Stimulated activated CD4-positive, alpha-beta T cell treated with anti-CD3 and anti-CD28 coated beads, Interleukin-1b, Interleukin-23, amount 100 ng/mL, for 1 hour (primary cell): ENCODE measurements at places on chromosomes 4 and X.

DNA sequence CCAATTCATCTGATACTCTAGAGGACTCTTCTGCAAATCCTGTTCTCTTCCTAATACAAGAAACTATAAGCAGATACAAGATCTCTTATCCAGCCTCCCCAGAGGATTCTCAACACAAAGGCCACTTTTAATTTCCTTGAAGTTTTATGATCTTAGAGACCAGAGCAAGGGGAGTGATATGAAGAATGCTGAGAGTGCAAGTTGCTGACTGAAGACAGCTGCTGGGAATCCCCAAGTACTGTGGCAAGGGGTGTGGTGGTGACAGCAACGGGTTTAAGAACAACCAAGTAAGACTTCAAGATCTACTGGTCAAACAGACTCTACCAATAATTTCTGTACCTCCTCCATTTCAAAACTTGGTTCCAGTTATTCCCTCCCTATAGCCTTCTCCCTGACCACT lies 7.0 kb downstream of the AMMECR1 start:
- DNase-seq = no peak

DNA sequence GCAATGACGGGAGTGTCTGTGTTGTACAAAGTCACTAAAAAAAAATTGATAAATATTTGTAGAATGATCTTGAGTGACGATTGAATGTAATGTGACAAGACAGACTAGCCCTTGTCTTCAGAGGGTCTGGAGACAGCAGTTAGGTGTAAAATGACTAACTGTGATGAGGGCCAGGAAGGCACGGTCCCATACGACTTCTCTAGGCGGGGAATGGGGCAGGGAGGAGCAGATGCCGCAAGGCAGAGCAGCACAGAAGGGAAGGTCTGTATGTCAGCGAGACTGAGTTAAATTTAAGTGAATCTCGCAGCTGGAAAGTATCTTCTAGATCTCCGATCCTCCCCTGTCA lies 405 bp downstream of the CENPE start:
- no peak for DNase-seq

DNA sequence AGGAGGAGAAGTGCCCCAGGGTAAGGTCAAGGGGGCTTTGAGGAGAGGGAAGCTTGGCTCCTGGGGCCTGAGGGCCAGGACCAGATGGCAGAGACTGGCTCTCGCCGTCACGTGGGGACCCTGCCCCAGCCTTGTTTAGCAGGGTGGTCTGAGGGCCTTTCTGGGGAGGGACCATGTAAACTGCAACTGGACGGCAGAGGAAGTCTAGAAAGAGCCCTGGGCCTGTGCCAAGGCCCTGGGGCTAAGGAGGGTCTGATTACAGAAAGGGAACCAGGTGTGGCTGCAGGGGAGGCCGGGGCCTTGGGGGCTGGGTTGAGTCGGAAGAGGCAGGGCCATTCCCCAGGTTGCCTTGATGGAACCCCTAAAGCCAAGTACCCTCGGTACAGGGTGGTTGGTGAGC lies 1.8 kb upstream of the HGFAC start:
- DNase-seq = no peak

- DNase-seq = no peak
Measured at GRCh38 chr4:138734746-138735145, 280.8 kb upstream of the NOCT start.

GRCh38 chr4:78047366-78047765 lies 9.8 kb upstream of the FRAS1 start:
- no peak for DNase-seq

DNA sequence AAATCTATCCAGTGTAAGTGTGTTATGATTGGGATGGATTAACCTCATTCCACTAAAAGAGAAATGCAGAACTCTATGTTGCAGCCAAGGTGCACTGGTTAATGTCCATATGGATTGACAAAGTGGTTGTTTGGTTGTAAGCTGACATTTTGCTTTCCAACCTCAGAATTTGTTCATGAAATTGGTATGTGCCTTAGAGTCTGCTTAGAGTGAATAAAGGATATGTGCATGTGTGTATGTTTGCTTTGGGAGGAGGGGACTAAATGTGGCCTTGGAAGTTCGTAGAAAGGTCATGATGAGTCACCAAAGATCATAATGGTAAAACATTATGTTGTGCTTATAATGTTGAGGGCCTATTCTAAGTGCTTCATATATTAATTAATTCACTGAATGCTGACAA lies 44.1 kb upstream of the MBNL3 start:
- DNase-seq = no peak

- no peak for DNase-seq
Measured at GRCh38 chr4:7365462-7366179, 69.1 kb downstream of the PSAPL1 start.

GRCh38 chr4:152864361-152864760 lies 71.8 kb upstream of the FHDC1 start:
- DNase-seq = no peak

DNA sequence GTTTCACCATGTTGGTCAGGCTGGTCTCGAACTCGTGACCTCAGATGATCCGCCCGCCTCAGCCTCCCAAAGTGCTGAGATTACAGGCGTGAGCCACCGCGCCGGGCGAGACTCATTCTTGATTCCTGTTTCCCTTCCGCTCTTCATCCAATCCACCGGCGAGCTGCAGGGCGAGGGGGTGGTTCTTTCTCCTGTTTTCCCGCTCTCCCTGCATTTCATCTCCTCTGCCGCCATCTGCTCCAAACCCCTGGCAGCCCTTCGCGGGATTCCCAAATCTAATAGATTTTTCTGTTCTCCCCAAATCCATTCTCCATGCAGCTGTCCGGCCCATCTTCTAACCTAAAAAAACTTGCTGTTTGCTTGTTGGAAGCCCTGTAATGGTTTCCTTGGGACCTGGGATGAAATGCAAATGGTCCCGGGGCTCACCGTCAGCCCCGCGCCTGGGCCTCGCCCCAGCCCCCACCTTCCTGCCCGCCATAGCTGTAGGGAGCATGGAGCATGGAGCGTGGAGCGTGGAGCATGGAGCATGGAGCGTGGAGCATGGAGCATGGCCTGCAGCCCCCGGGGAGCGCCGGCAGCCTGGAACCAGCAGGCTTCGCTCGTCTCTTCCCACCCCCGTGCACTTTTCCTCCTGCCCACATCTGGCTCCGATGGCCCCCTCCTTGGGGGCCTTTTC lies 1.1 kb downstream of the ZFP42 start:
- DNase-seq = no peak

- DNase-seq = no peak
Measured at GRCh38 chr4:54414545-54414944, 185.5 kb downstream of the PDGFRA start.

DNA sequence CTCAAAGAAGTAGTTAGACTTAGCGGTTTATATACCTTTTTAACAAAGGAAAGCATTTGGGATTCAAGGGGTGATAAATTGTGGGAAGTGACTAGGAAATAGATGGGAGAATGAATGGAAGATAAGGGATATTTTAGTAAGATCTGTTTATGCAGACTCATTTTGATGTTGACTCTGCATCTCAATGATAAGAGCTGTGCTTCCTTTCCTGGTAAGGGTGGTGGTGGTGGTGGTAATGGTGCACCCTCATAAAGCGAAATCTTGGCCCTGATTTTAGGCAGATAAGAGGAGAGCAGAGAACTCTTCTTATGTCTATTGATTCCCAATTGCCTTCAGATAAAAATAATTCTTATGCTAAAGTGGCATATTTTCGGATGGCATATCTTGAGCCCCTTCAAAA lies 197.1 kb downstream of the SPRY1 start:
- DNase-seq = no peak

DNA sequence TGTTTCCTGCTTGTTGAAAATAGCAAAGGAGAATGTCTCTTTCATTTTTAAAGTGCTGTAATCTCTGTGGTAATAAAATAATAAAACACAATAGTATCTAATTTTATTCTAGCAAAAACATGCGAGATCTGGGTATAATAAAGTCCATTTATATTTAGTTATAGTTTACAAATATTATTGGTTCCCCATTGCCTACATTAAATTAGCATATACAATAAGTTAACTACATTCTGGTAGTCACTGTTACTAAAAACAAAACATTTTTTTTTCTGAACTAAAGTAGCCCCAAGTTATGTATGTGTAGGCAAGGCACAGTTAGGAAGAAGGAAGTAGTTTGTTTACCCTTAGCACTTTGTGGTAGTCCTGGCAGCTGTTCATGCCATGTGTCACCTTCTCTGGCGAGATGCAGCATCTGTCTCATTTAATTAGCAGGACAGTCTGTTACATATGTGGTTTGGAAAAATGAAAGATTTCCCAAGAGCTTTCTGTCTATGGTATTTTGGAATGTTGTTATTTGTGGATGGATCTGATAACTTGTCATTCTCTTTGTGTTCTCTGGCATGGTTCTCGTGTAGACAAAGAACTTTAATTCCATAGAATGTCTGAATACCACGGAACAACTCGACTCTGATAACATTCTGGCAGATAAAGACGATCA lies 231.3 kb upstream of the PITX2 start:
- no peak for DNase-seq

DNA sequence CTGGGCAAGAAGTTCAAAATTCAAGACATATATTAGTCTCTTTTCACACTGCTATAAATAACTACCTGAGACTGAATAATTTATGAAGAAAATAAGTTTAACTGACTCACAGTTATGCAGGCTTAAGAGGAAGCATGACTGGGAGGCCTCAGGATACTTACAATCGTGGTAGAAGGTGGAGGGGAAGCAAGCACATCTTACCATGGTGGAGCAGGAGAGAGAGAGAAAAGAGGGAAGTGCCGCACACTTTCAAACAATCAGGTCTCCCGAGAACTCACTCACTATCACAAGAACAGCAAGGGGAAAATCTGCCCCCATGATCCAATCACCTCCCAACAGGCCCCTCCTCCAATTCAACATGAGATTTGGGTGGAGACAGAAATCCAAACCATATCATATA lies 273.3 kb upstream of the RASGEF1B start:
- no peak for DNase-seq

- no peak for DNase-seq
Measured at GRCh38 chr4:47915378-47915777, 995 bp upstream of the NFXL1 start.

GRCh38 chrX:482702-483203 lies 96.0 kb upstream of the PPP2R3B start:
- DNase-seq = no peak

DNA sequence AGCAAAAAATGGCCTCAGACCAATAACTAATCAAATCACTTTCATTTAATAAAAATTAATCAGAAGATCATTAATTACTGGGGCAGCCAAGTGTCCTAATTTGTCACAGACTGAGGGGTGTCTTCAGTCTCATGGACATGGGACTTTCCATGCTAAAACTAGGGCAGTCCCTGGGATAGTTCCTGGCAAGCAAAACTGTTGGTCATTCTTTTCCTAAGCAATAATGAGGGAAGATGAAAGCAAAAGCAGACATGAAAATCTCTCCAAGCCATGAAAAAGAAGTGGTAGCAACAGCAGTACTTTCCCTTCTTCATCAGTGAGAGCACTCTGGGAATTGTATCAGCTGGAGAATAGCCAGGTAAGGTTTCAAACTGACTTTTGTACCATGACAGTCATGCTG lies 3.7 kb upstream of the ANTXR2 start:
- DNase-seq = no peak

DNA sequence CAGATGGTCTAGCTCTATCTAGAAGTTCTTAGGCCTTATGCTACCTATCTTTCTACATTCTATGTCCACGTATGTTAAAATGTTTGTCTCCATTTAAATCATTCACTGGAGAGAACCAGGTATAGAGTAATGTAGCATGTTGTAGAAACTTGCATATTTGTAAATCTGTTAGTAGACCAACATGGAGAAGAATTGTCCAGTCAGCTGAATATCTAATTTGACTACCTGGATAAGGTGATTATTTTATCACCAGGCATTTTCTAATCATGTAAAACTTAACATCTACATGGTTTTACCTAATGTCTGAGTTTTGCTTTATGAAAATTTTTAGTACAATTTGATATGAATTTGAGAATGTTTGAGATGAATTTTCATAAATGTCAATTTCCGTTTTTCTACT lies 19.5 kb downstream of the REST start:
- DNase-seq = no peak

DNA sequence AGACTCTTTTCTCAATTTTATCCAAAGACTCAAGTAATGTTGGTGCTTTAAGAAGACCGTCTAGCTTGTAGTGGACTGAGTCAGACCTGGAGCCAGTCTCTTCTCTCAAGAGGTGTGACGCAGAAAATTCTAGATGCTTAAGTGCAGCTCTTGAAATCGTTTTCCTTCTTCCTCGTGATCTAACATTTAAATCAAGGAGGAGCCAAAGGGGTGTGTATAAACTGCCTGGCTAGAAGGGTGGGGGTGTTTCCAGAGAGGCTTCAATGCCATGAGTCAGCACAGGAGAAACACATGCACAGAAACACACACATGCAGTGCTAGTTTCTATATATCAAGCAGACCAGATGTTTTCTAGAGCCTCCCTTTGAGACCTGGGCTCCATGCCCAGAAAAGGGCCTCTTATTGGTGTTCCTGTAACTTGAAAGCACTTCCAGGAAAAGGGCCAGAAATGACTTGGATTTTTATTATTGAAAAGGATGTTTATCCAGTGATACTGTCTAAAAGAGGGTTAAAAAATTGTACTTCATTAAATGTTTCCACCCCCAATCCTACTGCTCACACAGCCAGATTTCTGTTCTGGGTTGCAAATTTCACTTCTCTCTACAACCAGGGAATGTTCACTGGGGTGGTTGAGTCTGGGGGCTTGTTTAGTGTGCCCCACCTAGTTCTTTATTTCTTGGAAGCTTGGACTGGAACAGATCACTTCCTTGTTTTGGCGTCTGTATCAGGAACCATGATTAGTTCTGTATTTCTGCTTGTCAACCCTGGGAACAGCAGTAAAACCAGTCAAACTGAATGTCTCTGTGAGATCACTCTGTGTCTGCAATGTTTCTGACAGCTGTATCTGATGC lies at the start of gene CLIC2:
Gene CLIC2 (minus strand): TSS at position 129 of the 851 bp plus-strand sequence. CDS start 187 bp downstream, outside the sequence.
- no peak for DNase-seq

DNA sequence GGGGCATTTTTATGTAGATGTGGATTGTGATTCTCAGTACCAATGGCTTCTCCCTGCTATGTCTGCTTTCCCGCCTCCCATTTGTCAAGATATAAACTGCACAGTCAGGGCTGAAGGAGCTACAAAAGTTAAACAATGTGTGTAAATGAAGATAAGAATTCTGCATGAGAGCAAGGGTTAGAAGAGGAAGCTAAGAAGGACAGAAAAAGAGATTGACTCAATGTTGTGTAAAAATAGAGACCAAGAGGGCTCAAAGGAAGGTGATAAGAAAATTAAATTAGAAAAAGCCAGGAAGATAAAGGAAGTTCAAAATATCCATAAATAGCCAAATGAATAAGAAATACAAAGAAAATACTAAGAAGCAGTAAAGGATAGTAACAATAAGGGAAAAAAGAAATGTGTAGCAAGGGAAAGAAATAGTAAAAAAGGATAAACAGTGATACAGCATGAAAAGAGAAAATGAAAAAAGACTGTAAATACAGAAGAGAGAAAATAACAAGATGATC lies 82.5 kb downstream of the AMELX start:
- no peak for DNase-seq

- DNase-seq = no peak
Measured at GRCh38 chr4:66052426-66052825, 382.1 kb upstream of the EPHA5 start.
